ENCODE measurements at places on chromosomes 16 and 17.

DNA sequence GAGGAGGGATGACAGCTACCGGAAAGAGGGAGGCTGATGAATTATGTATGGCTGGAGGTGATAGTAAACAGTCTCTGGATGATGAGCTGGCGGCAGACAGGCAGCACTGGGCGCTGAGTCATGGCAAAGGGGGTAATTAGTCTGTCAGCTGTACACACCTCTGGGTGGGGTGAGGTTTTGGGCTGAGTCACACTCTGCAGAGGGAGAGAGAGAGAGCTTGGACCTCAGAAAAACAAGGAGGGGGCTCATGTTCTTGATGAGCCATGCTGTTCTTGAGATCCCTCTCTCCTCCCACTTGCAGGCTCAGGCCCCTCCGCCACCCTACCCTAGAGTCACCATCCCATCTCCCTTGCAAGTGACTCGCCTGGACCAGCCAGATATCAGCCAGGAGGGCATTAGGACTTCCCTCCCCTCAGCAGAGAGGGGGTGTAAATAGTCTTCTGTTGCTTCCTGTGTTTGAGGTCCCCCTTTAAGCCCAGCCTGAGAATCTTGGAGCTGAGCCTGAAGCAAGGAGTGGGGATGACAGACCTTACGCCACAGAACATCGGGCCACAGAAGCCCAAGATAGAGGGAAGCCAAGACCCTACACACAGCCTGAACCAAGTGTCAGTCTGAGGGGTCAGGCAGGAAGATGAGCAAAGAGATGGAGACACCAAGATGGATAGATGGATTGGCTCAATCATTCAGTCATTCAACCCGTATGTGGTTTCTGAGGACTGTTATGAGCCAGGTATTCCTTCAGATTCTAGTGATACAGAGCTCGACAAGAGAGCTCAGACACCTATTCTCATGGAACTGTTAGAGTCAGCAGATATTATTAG lies 383.2 kb upstream of the CCL2 start:
- H3K4me3 ChIP-seq, result no peak overlapping the region
- no peaks in the 10 kb centered on the region for H3K27me3 ChIP-seq
- no peak overlapping the region for H3K27ac ChIP-seq
- H3K36me3 ChIP-seq, result no peaks in the 10 kb centered on the region
- no peak for DNase-seq

DNA sequence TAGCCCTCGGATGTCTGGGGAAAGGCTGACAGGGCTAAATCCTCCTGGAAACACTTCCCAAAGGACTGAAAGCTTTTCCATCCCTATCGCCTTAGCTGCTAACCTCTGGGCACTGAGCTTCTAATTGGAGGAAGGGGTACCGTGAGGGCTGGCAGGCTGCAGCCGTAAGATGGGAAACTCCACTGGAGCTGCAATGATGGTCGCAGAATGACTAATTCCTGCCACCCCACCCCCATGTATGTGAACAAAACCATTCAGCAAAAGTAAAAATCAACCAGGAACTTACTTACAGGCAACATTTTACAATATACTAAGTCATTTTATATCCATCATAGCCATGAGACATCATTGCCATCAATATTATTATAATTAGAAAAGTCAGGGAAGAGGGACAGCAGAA lies 133.3 kb downstream of the ABCC12 start:
- H3K27ac ChIP-seq, result no peak overlapping the region
- H3K27me3 ChIP-seq, result no peaks in the 10 kb centered on the region
- no peaks in the 10 kb centered on the region for H3K4me1 ChIP-seq

DNA sequence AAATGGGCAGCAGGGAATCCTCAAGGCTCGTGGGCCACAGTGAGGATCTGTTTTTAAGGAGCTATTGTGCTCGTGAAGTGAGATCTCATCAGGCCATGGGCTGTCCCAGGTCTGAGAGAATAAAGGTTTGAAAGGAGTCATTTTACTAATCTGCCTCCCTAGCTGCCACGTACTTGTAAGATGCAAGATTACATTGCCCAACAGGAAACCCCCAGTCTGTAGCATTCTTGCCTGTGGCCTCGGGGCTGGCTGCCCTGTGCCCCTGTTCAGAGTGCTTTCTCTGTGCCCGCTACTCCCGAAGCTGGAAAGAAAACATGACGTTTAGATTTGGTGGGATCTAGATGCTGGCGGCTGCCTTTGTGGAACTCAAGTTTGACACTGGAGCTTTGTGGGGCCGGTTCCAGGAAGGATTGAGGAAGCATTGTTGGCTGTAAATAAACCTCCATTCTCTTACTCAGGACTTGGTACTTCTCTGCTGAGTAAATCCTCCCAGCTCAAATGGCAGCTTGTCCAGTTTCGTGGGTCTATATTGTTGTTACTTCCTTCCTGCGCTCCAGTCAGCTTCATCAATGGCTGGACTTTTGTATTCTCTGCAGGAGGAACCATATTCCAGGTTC lies 21.2 kb downstream of the SAP30BP start:
- DNase-seq, result no peak
- H3K36me3 ChIP-seq, result no peaks in the 10 kb centered on the region
- H3K27ac ChIP-seq, result peak overlapping the region; percentile 98
- no peak overlapping the region for H3K4me3 ChIP-seq
- H3K4me1 ChIP-seq, result peaks cover 3% of the 10 kb centered on the region

- H3K4me3 ChIP-seq, result peak overlapping the region; percentile 67
- H3K27ac ChIP-seq, result peak overlapping the region; percentile 25
- H3K36me3 ChIP-seq, result no peaks in the 10 kb centered on the region
- DNase-seq, result no peak
- H3K27me3 ChIP-seq, result no peaks in the 10 kb centered on the region
Observed at GRCh38 chr16:30184096-30184890, 891 bp downstream of the CORO1A start.

DNA sequence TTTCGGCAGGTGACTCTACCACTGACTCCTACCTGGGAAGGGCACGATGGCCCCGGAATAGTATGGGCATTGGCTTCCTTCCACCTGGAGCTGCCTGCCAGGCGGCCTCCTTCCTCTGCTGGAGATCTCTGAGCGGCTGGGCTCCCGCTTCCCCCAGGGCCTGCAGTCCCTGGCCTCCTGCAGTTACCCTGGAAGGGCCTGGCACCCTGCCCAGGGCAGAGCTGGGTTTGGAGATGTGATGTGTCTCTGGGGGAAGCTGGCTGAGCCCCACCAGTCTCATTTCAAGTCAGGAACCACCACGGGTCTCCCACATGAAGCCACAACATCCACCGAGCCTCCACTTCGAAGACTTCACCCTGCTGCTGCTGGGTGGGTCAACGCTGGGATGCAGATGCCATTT lies 97.9 kb downstream of the IRF8 start:
- H3K4me3 ChIP-seq, result no peak overlapping the region
- H3K27ac ChIP-seq, result no peak overlapping the region
- H3K27me3 ChIP-seq, result no peaks in the 10 kb centered on the region
- no peaks in the 10 kb centered on the region for H3K36me3 ChIP-seq
- no peak for DNase-seq

DNA sequence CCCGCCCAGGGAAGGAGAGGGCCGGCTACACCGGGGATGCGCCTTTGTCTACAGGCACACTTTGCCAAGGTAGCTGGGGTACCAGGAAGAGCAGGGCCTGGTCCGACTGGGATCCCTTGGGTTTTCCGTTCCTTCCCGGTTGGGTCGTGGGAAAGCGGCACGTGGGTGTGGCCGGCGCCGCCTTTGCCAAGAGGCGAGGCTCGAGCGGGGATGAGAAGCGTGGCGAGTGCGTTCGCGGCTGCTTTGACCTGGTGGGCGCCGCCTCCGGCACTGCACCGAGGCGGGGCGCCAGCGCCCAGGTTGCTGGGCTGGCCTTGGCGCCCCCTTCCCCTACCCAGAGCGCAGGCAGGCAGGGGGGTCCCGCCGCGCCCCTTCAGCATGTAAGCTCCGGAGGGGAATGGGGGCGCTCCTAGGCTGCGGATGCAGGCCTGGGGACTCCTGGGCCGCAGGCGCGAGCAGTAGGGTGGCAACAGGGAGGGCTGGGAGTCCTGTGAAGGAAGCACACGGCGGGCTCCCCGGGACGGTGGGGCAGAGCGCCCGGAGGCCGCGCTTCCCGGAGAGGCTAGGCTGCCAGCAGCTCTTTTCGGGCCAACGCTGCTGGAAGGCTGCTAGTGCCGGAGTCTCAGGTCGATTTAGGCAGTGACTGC lies 2.0 kb downstream of the HAS3 start:
- peaks cover 24% of the 10 kb centered on the region for H3K4me1 ChIP-seq
- H3K27me3 ChIP-seq, result peaks cover 27% of the 10 kb centered on the region
- no peak overlapping the region for H3K27ac ChIP-seq

- no peak overlapping the region for H3K27ac ChIP-seq
- DNase-seq, result no peak
- no peaks in the 10 kb centered on the region for H3K27me3 ChIP-seq
- H3K4me1 ChIP-seq, result peaks cover 13% of the 10 kb centered on the region
Observed at GRCh38 chr16:12723681-12724080, 80.0 kb downstream of the CPPED1 start.

GRCh38 chr17:34850023-34850422 lies 111.2 kb downstream of the CCT6B start:
- no peaks in the 10 kb centered on the region for H3K27me3 ChIP-seq
- DNase-seq, result no peak
- H3K27ac ChIP-seq, result no peak overlapping the region
- H3K4me1 ChIP-seq, result no peaks in the 10 kb centered on the region

GRCh38 chr17:20187049-20187448 lies 177.9 kb downstream of the SPECC1 start:
- H3K4me1 ChIP-seq, result no peaks in the 10 kb centered on the region
- no peaks in the 10 kb centered on the region for H3K36me3 ChIP-seq
- H3K27me3 ChIP-seq, result no peaks in the 10 kb centered on the region
- H3K4me3 ChIP-seq, result no peak overlapping the region
- H3K27ac ChIP-seq, result no peak overlapping the region

DNA sequence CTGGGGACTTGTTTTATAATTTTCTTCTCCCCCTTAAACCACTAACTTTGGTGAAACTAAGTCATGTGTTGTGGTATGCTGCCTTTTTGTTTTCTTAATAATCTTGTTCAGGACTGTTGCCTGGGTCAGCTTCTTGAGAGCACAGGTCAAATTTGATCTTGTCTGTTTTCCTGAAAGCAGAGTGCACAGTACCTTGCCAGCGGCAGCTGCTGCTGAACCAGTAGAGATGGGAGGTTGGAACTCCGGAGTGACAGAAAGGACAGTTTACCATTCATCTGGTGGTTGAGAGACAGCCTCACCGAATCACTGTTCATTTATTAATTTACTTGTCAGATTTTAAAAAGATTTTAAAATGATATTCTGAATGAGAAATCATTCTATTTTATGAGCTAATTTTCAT lies 125.0 kb downstream of the PHKB start:
- H3K36me3 ChIP-seq, result peaks cover 2% of the 10 kb centered on the region
- no peak overlapping the region for H3K27ac ChIP-seq
- H3K4me1 ChIP-seq, result no peaks in the 10 kb centered on the region
- no peak overlapping the region for H3K4me3 ChIP-seq

DNA sequence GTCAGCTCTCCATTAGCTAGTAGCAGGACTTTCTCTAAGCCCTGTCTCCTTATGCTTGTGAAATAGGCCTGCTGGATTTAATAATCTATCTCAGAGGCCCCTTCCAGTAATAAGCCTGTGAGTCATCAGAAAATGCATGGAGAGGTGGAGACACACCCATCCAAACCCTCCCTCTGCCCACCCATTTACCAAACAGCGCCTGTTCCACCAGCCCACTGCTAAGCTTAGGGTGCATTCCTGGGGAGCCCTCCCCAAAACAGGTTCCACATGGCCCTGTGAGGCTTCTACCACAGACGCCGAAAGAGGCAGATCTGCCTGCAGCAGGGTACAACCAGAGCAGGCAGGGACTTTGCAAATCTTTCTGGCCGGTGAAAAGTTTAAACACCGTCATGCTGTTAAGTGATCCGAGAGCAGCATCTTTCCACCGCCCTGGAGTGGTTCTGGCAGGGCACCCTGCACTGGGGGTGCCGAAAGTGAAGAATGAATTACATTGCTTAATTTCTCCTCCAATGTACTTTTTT lies 99.3 kb downstream of the GAS7 start:
- no peaks in the 10 kb centered on the region for H3K36me3 ChIP-seq
- H3K4me3 ChIP-seq, result no peak overlapping the region
- no peak overlapping the region for H3K27ac ChIP-seq
- H3K27me3 ChIP-seq, result no peaks in the 10 kb centered on the region
- DNase-seq, result no peak

- H3K36me3 ChIP-seq, result no peaks in the 10 kb centered on the region
- H3K4me3 ChIP-seq, result no peak overlapping the region
- H3K27ac ChIP-seq, result no peak overlapping the region
Observed at GRCh38 chr17:4150096-4150495, 7.1 kb downstream of the CYB5D2 start.

DNA sequence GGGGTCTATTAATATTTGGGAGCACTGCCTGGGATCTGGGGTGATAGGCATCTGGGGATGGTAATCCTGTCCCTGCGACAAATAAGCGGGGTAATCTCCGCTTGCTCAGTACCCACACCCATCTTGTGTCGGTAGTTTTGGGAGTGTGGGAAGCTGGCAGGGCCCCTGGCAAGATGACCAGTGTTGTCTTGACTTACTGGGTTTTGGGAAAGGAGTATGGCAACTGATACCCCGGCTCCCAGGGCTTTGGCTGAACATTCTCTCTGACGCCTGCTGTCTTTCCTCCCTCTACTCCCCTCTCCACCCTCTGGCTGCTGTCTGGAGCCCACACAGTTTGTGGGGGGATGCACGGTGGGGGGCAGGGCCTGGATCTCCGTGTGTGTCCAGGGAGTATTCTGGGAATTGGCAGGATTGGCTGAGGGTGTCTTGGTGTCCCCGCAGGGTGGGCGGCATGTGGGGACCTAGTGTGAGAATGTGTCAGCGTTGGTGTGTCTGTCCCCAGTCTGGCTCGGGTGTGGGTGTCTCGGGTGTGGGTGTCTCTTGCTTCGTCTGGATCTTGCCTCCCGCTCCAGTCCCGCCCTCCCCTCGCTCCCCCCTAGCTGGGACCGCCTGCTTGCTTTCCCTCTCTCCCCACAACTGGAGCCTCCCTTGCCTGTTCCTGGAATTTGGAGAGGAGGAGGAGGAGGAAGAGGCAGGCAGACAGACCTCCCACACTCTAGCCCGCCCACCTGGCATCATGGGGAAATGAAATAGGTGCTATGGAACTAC lies 12.0 kb downstream of the RARA start:
- H3K27ac ChIP-seq, result peak overlapping the region; percentile 94
- peak; percentile 72 for DNase-seq
- H3K27me3 ChIP-seq, result no peaks in the 10 kb centered on the region
- H3K36me3 ChIP-seq, result no peaks in the 10 kb centered on the region
- peak overlapping the region; percentile 99 for H3K4me3 ChIP-seq
- H3K4me1 ChIP-seq, result peaks cover 94% of the 10 kb centered on the region
